ENCODE measurements at places on chromosomes 5 and 9.

- no peak overlapping the region for H3K4me3 ChIP-seq
- no peaks in the 10 kb centered on the region for H3K36me3 ChIP-seq
- H3K27me3 ChIP-seq, result no peaks in the 10 kb centered on the region
- H3K27ac ChIP-seq, result no peak overlapping the region
Measured at GRCh38 chr9:109468927-109469326, 29.2 kb downstream of the PTPN3 start.

DNA sequence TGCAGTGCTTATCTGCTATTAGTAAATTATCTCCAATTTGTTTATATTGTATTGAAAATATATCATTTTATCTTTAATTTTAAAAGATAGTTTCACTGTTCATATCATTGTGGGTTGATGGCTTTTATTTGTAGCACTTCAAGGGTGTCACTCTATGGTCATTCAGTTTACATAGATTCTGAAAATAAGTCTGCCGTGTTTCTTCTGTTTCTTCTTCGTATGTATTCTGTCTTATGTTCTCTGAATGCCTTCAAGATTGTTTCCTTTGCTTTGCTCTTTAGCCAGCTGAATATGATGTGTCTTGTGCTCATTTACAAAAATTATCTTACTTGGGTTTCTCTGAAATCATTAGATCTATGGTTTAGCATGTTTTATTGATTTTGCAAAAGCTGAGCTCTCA lies 359.9 kb downstream of the CYLC2 start:
- H3K4me3 ChIP-seq, result no peak overlapping the region
- no peaks in the 10 kb centered on the region for H3K4me1 ChIP-seq
- H3K27ac ChIP-seq, result no peak overlapping the region
- no peaks in the 10 kb centered on the region for H3K36me3 ChIP-seq
- DNase-seq, result no peak
- H3K27me3 ChIP-seq, result no peaks in the 10 kb centered on the region

GRCh38 chr9:135770203-135770535 lies 68.2 kb downstream of the KCNT1 start:
- no peaks in the 10 kb centered on the region for H3K4me1 ChIP-seq
- no peak for DNase-seq
- H3K27ac ChIP-seq, result no peak overlapping the region
- H3K27me3 ChIP-seq, result no peaks in the 10 kb centered on the region
- no peaks in the 10 kb centered on the region for H3K36me3 ChIP-seq
- no peak overlapping the region for H3K4me3 ChIP-seq

GRCh38 chr9:84338792-84339191 lies 1.8 kb downstream of the SLC28A3 start:
- no peak for DNase-seq
- H3K27me3 ChIP-seq, result no peaks in the 10 kb centered on the region
- H3K4me3 ChIP-seq, result no peak overlapping the region

DNA sequence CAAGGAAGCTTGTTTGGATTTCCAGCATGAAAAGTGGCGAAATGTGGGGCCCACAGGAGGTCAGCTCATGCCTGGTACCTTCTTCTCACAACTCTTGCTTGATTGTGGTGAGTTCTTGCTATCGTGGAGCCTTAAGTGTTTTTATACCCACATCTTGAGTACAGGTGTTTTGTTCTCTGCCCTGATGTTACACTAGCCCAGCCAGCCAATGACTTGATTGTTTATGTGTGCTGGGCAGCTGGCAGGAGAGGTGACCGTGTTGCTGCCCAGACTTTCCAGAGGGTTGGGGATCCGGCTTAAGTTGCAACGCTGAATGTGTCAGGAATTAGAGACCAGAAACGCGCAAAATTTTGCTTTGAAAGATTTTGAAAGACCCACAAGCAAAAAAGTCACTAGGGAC lies 24.0 kb upstream of the TPPP start:
- no peaks in the 10 kb centered on the region for H3K4me1 ChIP-seq
- no peak for DNase-seq
- no peaks in the 10 kb centered on the region for H3K36me3 ChIP-seq
- no peak overlapping the region for H3K27ac ChIP-seq

Measured in endodermal cell (in vitro differentiated cells).